ENCODE measurements at places on chromosomes 1 and 21.

GRCh38 chr1:184563308-184563707 is 176.5 kb downstream of the C1orf21 start:
- peak; percentile 22 for DNase-seq

GRCh38 chr1:103250441-103250861 is 142.1 kb upstream of the COL11A1 start:
- DNase-seq = no peak

DNA sequence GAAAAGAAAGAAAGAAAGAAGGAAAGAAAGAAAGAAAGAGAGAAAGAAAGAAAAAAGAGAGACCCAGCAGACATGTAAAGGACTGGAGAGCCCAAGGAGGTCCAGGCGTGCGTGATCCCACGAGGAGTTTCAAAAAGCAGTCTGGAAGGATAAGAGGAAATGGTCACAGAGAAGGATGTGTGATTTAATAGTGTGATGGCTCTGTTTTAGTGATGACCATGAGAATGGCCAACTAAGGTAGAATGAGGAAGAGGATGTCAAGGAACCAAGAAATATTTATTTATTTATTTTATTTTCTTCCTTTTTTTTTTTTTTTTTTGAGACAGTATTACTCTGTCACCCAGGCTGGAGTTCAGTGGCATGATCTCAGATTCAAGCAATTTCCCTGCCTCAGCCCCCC is 25.5 kb downstream of the PTGS2 start:
- DNase-seq = no peak

GRCh38 chr1:212269306-212269705 is 15.9 kb upstream of the PPP2R5A start:
- no peak for DNase-seq

DNA sequence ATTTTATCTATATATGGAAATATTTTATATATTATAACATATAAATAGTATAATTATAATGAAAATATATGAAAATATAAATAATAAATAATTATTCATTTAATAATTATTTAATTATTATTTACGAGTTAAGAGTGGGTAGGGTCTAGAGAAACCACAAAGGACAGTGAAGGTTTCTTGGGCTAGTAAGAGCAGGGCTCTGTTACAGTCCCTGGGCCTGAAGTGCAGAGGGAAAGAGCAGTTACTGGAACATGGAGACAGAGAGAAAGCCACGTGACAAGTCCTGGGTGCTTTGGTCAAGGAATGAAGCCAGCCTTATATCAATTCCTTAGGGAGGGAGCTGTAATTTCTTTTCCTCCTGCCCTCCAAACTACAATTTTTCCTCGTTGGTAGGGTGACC is 117.2 kb upstream of the OLIG2 start:
- DNase-seq = no peak

GRCh38 chr1:201022493-201022819 is 1.1 kb downstream of the KIF21B start:
- no peak for DNase-seq

- DNase-seq = no peak
These were observed 55.9 kb downstream of the RAP1GAP start for GRCh38 chr1:21613072-21613867.

GRCh38 chr1:107389410-107390396 is 248.9 kb downstream of the NTNG1 start:
- no peak for DNase-seq

DNA sequence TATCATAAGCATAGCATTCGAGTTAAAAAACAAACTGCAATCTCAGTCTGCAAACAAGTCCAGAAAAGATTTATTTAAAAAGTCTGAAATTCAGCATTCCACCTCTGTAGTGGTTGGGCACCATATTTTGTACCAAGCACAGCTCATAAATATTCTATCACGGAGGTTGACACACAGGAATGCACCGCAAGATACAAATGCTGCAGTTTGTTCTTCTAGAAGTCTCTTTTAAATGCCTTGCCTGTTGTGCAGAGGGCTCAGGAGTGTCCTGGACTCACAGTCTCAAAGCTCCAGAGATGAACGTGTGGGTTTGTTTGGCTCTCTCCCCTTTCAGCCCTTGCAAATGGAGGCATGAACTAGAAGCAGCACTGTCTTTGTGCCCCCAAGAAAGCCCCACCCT is 212.4 kb upstream of the USP24 start:
- no peak for DNase-seq

DNA sequence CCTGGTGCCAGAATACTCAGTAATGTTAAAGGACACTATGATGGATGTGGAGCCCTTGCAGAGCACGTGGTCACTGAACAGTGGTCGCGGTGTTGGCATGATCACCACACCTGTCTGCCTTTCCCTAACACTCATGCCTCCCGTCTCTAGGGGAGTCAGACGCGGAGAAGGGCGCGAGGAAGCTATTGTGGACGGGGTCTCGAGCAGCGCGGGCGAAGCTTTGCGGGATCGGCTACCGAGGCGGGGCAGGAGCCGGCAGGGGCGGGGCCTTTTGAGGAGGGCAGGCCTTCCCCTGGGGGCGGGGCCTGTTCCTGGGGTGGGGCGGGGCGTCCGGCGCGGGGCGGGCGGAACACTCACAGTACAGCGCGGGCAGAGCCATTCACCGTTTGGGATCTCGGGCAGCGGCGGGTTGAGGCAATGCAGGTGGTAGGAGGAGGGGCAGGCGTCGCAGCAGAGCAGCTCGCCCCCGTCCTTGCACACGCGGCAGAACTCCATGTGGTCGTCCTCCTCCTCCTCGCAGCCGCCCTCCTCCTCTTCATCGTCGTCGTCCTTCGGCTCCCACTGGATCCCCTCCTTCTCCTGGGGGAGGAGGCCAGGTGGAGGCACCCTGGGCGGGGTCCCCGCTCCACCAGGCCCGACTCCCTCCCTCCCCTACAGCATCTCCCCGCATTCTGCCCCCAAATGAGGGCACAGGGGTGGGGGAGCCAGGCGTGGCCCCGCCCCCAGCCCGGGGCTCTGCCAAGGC is 31.5 kb downstream of the CHD5 start:
- DNase-seq = peak; percentile 91

- no peak for DNase-seq
These were observed 156.8 kb downstream of the NTPCR start for GRCh38 chr1:233107130-233107660.

DNA sequence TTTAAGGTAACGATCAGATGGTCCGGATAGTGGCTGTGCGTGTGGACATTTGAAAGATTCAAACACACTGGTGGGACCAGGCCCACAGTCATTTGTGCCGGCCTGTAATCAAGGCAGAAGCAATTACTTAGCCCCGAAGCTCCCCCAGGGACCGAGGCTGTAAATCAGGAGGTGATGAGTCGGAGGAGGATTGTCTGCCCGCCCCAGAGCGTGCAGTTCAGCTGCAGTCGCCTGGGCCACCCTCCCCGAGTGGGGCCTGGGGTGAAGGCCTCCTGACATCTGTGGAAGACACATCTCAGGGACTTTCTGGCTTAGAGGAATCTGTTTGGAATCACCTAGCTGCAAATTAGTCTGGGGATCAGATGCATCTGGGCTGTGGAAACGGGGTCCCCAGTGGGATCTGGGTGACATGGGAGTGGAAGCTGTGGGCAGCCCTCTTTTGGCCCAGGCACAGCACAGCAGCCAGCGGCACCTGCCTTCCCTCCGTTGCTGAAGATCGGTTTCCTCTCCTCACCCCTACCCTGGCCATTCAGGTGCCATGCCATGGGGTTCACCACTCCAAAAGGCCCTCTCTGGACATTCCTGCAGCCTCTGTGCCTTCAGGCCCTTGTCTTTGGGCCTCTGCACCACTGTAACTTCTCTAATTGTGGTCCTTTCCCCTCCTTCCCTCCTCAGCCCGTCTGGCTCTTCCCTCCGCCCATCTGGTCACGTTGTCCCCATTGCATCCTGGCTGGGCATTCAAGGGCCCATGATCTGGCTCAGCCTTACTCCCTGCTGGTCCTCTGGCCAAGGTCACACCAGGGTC is 25.7 kb downstream of the LHX4 start:
- no peak for DNase-seq

DNA sequence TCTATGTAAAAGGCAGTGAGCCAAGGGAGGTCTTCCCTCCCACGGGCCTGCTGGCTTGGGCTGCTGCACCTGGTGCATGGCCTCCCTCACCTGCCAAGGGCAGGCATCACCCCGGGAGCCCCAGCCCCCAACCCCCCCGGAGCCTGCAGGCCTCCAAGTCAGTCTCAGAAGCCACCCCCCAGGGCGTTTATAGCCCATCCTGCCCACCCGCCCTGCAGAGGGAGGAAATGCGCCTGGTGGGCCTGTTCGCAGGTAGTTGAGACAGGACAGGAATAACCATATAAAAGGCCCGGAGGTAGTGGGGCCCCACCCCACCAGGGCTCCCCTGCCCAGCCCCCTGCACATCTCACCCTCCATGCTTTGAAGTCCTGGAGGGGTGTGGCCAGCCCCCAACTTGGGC is 18.2 kb upstream of the ARF1 start:
- no peak for DNase-seq

DNA sequence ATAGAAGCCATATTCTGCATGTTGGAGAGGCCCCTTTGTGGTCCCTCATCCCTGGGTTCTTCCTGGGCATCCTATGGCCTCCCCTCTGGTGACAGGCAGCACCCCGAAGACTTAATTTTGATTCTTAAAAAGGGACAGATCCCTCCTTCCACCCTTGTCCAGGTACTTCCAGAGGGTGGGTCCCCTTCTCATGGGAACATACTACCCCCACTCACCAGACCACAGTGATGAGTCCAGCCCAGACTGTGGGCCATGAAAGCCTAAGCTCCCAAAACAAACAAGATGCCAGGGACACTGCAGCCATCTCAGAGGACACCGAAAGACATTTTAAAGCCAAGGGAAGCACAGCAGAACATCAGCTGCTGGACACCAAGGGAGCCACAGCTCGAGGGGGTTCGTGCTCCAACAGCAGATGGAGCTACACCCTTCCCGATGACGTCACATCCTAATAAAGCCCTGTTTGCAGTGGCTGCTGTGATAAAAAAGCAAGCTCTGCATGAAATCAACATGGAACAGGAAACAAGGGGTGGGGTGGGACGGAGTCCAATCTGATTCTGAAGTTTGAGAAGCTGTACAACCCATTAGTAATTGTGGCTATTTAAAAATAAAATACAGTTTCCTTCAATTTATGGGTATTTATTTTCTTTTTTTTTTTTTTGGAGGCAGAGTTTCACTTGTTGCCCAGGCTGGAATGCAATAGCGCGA is 32.4 kb downstream of the GNB1 start:
- peak; percentile 22 for DNase-seq

- no peak for DNase-seq
These were observed 259.0 kb downstream of the FOXD2 start for GRCh38 chr1:47696737-47697441.

DNA sequence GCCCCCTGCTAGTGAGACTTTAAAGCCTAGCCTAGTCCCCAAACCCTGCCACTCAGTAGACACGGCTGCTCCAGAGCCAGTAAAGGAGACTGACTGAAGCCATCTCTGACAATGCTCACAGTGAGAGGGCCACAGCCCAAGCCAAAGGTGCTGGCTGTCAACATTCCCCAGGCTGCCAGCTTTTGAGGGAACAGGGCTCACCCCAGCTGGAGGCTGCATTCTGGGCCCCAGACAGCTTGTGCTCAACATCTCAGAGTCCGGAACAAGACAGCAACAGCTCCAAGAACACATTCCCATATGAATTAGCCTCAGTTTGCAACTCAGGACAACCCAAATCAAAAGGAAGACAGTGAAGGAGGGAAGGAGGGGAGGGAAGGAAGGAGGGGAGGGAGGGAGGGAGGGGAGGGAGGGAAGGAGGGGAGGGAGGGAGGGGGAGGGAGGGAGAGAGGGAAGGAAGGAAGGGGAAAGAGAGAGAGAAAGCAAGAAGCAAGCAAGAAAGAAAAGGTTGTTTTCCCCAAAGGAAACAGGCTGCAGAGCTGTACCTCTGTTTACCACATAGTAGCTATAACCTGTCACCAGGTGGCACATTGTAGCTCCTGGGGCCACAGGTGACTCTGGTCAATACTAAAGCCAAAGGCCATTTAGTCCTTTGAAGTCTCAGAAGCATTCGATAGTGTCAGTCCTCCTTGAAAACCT is 5.4 kb downstream of the ARTN start:
- DNase-seq = no peak

- no peak for DNase-seq
These were observed 121.3 kb downstream of the HFM1 start for GRCh38 chr1:91283421-91283726.

DNA sequence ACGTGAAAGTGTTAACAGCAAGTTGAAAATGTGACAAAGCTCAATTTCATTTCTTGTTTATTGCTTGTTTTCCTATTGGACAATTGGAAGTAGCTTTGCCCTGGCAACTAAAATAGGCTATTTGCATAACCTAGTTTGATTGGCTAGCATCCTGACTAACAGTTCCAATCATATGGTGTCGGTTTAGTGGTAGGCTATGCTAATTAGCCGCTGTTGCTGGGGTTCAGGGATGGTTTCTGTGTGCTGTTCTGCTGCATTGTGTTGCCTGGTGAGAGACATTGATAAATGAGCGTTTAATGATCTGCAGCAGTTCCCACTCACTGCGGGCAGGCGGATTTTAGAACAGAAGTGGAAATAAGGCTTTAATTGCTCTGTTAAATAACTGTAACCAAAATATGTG is 68.5 kb downstream of the DYRK1A start:
- no peak for DNase-seq

- no peak for DNase-seq
These were observed 91.7 kb downstream of the TYW3 start for GRCh38 chr1:74824497-74825107.

- peak; percentile 48 for DNase-seq
These were observed 6.0 kb upstream of the CAMTA1 start for GRCh38 chr1:6779089-6779805.

DNA sequence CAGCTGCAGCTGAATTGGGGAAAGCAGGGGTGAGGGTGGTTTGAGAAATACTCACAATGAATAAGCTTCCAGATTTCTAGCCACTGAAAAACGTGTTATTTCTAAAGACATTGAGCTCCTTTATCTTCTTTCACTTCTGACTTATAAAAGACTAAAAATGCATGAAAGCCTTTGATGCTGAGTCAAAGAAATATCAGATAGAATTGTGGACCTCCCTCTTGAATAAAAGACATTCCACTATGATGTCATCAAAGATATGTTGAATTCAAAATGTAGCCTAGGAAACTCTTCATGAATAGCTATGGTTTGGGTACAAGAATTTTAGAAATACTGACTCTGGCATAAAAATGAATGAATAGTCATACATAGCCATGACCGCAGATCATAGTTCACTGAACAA is 44.7 kb upstream of the COL24A1 start:
- DNase-seq = no peak

GRCh38 chr1:37506740-37507139 is 7.8 kb downstream of the MEAF6 start:
- DNase-seq = no peak

- no peak for DNase-seq
These were observed 45.8 kb upstream of the CYP2J2 start for GRCh38 chr1:59972216-59972927.

DNA sequence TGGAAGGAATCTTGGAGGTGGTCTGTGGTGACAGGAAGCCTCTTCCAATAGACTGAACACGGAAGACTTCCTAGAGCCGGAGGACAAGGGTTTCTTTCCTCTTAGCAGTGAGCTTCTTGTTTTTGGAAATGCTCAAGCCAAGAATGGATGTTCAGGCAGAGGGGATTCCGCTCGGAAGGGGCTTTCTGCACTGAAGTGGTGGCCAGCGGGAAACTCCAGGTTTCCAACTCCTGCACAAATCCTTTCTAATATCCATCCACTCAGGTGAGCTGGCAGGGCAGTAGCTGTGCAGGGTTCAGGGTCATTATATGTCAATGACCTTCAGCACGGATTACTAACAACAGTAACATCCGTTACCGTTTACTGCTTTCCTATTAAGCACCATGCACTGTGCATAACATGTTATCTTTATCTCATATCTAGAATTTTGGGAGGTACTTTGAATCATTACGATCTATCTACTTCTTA is 573 bp upstream of the CPT2 start:
- no peak for DNase-seq

- DNase-seq = no peak
These were observed 183.0 kb downstream of the HIVEP3 start for GRCh38 chr1:41735631-41736260.

- no peak for DNase-seq
These were observed 66.8 kb upstream of the JUN start for GRCh38 chr1:58850636-58851035.
